MCF 10A (cell line): ENCODE measurements at places on chromosomes 7 and 10. TPM values are rescaled to one million over a fixed set of nuclear protein-coding genes. Genes with fewer than 3 reads are reported as not detected.

POU6F2 gene
- total RNA-seq, result 0.19 and 0.25 TPM in 2 replicates

DNA sequence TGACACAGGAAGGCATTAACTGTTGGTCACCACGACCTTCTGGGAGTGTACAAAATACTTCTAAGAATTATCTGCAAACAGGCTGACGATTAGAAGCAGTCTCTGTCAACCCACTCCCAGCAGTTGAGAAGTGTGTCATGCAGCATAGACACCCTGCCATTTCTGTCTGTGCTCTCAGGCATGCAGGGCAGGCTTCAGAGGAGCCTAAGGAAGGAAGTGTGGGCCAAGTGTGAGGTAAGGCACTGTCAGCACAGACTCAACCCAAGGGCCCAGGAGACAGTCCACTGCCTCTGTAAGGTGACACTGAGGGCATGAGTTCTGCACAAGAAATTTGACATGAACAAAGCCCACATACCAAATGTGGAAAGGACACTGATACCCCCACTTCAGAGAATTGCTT, 109.0 kb upstream of the VIPR2 start:
- DNase-seq, result no peak
- no peak overlapping the region for H3K27ac ChIP-seq
- peaks cover 82% of the 10 kb centered on the region for H3K27me3 ChIP-seq
- no peaks in the 10 kb centered on the region for H3K36me3 ChIP-seq
- no peak overlapping the region for H3K4me3 ChIP-seq

GRCh38 chr10:7484456-7485243, 73.8 kb upstream of the SFMBT2 start:
- peaks cover 15% of the 10 kb centered on the region for H3K4me1 ChIP-seq
- H3K36me3 ChIP-seq, result no peaks in the 10 kb centered on the region
- H3K4me3 ChIP-seq, result no peak overlapping the region
- no peak for DNase-seq
- H3K27me3 ChIP-seq, result no peaks in the 10 kb centered on the region

ADAM12 gene
- total RNA-seq, result 2.2 and 3.1 TPM in 2 replicates

DNA sequence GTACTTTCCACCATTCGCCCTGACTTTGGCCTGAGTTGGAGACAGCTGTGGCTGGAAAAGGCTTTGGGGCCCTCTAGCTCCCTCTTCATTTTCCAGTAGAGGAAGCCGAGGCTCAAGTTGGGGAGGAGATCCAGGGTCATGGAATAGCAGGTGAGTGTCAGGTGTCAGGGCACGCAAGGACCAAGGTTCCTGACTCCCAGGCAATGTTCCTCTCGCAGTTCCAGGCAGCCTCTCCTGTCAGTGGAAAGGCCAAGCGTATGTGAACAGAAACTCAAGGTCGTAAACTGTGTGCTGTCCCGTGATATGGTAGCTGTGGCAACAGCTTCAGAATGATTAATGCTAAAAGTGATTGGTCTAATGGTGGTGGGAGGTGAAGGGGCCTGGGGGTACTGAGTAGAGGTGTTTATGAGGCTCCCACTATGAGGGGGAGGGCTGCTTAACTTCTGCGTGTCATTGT, 13.2 kb downstream of the ADAMTS14 start:
- DNase-seq, result no peak
- no peak overlapping the region for H3K27ac ChIP-seq
- H3K4me3 ChIP-seq, result no peak overlapping the region
- H3K27me3 ChIP-seq, result no peaks in the 10 kb centered on the region
- no peaks in the 10 kb centered on the region for H3K4me1 ChIP-seq

- no peak overlapping the region for H3K27ac ChIP-seq
- no peaks in the 10 kb centered on the region for H3K36me3 ChIP-seq
- DNase-seq, result no peak
- H3K4me3 ChIP-seq, result no peak overlapping the region
- no peaks in the 10 kb centered on the region for H3K27me3 ChIP-seq
These were observed 97.5 kb upstream of the CCDC6 start for GRCh38 chr10:60003651-60004523.

GRCh38 chr7:126937171-126937570, 315.6 kb downstream of the GRM8 start:
- no peak overlapping the region for H3K4me3 ChIP-seq
- peaks cover 44% of the 10 kb centered on the region for H3K27me3 ChIP-seq
- H3K4me1 ChIP-seq, result peaks cover 5% of the 10 kb centered on the region
- peak; percentile 61 for DNase-seq
- H3K36me3 ChIP-seq, result peaks cover 6% of the 10 kb centered on the region
- no peak overlapping the region for H3K27ac ChIP-seq

- peaks cover 47% of the 10 kb centered on the region for H3K4me1 ChIP-seq
- H3K4me3 ChIP-seq, result peak overlapping the region; percentile 56
- peak; percentile 33 for DNase-seq
- peak overlapping the region; percentile 95 for H3K27ac ChIP-seq
These were observed 36.1 kb downstream of the DNAJB12 start for GRCh38 chr10:72318418-72319262.

TMEM184A gene
- total RNA-seq, result 9.0 and 14.2 TPM in 2 replicates

- DNase-seq, result peak; percentile 12
- H3K27ac ChIP-seq, result peak overlapping the region; percentile 27
- peaks cover 17% of the 10 kb centered on the region for H3K4me1 ChIP-seq
- H3K27me3 ChIP-seq, result no peaks in the 10 kb centered on the region
- no peak overlapping the region for H3K4me3 ChIP-seq
These were observed 24.6 kb downstream of the SLK start for GRCh38 chr10:103991393-103992128.

ANKMY2 gene
- 14.3 and 15.3 TPM in 2 replicates for total RNA-seq

C10orf62 gene
- 0.26 TPM in 1 of 2 replicates, not detected in the other for total RNA-seq

GRCh38 chr7:127946111-127946510, 85.1 kb downstream of the LRRC4 start:
- no peaks in the 10 kb centered on the region for H3K27me3 ChIP-seq
- H3K4me1 ChIP-seq, result no peaks in the 10 kb centered on the region
- no peak for DNase-seq
- H3K4me3 ChIP-seq, result no peak overlapping the region

- H3K4me1 ChIP-seq, result no peaks in the 10 kb centered on the region
- H3K27me3 ChIP-seq, result no peaks in the 10 kb centered on the region
- no peak overlapping the region for H3K4me3 ChIP-seq
- peak; percentile 53 for DNase-seq
These were observed 185.4 kb downstream of the CYP26A1 start for GRCh38 chr10:93259126-93259525.

NXPH1 gene
- not detected in 2 replicates for total RNA-seq

GRCh38 chr7:26343320-26343832, 51.7 kb downstream of the SNX10 start:
- no peak overlapping the region for H3K4me3 ChIP-seq
- no peak overlapping the region for H3K27ac ChIP-seq
- DNase-seq, result no peak
- H3K4me1 ChIP-seq, result peaks cover 10% of the 10 kb centered on the region
- no peaks in the 10 kb centered on the region for H3K36me3 ChIP-seq

DNA sequence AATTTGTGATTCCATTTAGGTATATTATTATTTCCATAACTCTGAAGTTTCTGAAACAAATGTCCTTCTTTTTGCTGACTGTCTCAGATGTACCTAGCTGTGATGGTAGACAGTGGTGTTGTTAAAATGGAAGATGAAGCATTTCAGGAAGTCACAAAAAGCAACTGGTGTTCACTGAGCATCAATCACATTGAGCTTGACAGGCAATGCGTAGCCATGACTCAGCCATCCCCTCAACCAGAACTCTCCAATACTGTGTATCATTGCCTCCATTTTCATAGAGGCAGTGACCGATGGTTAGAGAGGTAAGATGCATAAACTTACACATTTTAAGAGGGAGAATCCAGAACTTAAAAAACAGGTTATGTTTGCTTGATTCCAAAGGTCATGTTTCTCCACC, 434.0 kb downstream of the INHBA start:
- no peak overlapping the region for H3K4me3 ChIP-seq
- no peak overlapping the region for H3K27ac ChIP-seq
- no peaks in the 10 kb centered on the region for H3K36me3 ChIP-seq
- no peaks in the 10 kb centered on the region for H3K27me3 ChIP-seq
- H3K4me1 ChIP-seq, result no peaks in the 10 kb centered on the region
- DNase-seq, result no peak

PNLIP gene
- not detected in 2 replicates for total RNA-seq

- H3K4me1 ChIP-seq, result no peaks in the 10 kb centered on the region
- H3K27ac ChIP-seq, result no peak overlapping the region
- no peak overlapping the region for H3K4me3 ChIP-seq
- H3K27me3 ChIP-seq, result no peaks in the 10 kb centered on the region
These were observed 97.3 kb downstream of the GRID1 start for GRCh38 chr10:86269332-86269731.

GRCh38 chr7:140249036-140249806, 72.4 kb upstream of the KDM7A start:
- no peaks in the 10 kb centered on the region for H3K27me3 ChIP-seq
- no peaks in the 10 kb centered on the region for H3K36me3 ChIP-seq
- no peak for DNase-seq
- no peak overlapping the region for H3K4me3 ChIP-seq

- H3K27ac ChIP-seq, result peak overlapping the region; percentile 49
- DNase-seq, result peak; percentile 20
- H3K4me1 ChIP-seq, result no peaks in the 10 kb centered on the region
- H3K36me3 ChIP-seq, result no peaks in the 10 kb centered on the region
These were observed 51.6 kb upstream of the ARL4A start for GRCh38 chr7:12635830-12636229.

- H3K4me3 ChIP-seq, result no peak overlapping the region
- no peaks in the 10 kb centered on the region for H3K4me1 ChIP-seq
- H3K27me3 ChIP-seq, result peaks cover 40% of the 10 kb centered on the region
- H3K27ac ChIP-seq, result no peak overlapping the region
- no peaks in the 10 kb centered on the region for H3K36me3 ChIP-seq
These were observed 8.0 kb upstream of the CALHM1 start for GRCh38 chr10:103466734-103467133.

TRIM50 gene
- not detected in 2 replicates for total RNA-seq

- H3K36me3 ChIP-seq, result peaks cover 2% of the 10 kb centered on the region
- H3K27ac ChIP-seq, result no peak overlapping the region
- no peak overlapping the region for H3K4me3 ChIP-seq
- H3K4me1 ChIP-seq, result peaks cover 19% of the 10 kb centered on the region
- DNase-seq, result no peak
These were observed 44.8 kb upstream of the LOXL4 start for GRCh38 chr10:98312822-98313221.

GRM3 gene
- total RNA-seq, result not detected in 2 replicates

DNA sequence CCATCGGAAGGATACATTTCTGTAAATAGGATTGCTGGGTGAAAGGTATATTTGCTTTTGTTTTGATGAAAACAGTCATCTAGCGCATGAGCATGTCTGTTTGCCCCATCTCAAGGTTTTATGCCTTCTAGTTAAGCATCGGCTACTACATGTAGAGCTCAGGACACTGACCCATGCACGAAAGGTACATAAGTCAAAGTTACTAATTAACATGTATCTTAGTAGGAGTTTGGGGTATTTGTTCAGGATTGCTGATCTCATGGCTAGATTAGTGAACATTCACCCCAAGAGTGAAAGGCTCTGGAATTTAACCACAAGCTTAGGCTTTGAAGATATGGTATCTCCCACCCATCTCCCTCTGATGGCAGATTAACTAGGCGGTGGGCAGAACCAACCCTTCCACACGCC, 91.5 kb downstream of the RBM20 start:
- no peaks in the 10 kb centered on the region for H3K36me3 ChIP-seq
- peaks cover 22% of the 10 kb centered on the region for H3K27me3 ChIP-seq
- H3K4me3 ChIP-seq, result no peak overlapping the region
- no peak overlapping the region for H3K27ac ChIP-seq

GRCh38 chr7:140902303-140902953, 22.3 kb downstream of the BRAF start:
- H3K36me3 ChIP-seq, result no peaks in the 10 kb centered on the region
- DNase-seq, result no peak
- H3K27me3 ChIP-seq, result no peaks in the 10 kb centered on the region
- no peaks in the 10 kb centered on the region for H3K4me1 ChIP-seq

GRCh38 chr7:73838642-73839041, 3.7 kb downstream of the METTL27 start:
- H3K36me3 ChIP-seq, result no peaks in the 10 kb centered on the region
- no peak overlapping the region for H3K4me3 ChIP-seq
- peaks cover 12% of the 10 kb centered on the region for H3K4me1 ChIP-seq
- DNase-seq, result peak; percentile 86

- no peak overlapping the region for H3K4me3 ChIP-seq
- peak overlapping the region; percentile 88 for H3K27ac ChIP-seq
- H3K4me1 ChIP-seq, result peaks cover 19% of the 10 kb centered on the region
- H3K27me3 ChIP-seq, result no peaks in the 10 kb centered on the region
- no peaks in the 10 kb centered on the region for H3K36me3 ChIP-seq
These were observed 3.3 kb upstream of the DENND10 start for GRCh38 chr10:119100434-119101238.

DYNC1I1 gene
- not detected in 2 replicates for total RNA-seq

CTAGE8 gene
- 0.96 and 2.6 TPM in 2 replicates for total RNA-seq

DNA sequence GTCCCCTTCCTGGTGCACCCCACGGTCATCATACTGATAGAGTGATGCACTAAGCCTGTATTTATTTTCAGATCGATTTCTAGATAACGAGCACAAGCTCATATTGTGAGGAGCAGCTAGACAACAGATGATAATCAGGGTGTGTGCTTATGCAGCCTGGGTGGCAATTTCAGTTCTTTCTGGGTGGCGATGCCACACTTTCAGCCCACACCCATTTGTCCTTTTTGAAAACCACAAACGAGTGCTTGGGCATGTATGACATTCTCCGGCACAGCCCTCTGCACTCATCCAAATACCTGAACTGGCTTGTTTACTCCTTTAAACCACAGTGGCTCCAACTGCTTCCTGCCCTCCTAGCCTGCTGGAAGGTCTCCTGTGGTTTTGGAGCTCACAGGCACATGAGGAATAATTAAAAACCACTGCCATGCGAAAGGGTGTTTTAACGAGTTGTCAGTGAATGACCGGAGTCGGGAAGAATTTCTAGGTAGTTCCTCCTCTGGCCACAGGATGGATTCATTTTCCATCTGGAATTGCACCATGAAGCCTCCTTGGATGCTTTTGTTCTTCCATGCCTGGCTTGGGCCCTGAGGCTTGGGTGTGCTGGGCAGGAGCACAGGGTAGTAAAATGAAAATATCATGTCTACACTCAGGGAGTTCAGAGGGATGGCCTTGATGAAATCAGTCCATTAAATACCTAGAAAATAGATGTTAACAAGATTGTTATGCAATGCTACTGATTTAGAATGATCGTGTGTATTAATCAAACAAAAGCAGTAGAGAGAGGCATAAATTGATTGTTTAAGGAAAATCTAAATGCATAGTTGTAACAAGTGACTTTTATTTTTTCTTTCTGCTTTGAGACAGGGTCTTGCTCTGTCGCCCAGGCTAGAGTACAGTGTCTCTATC, 52.4 kb upstream of the ITGB1 start:
- DNase-seq, result peak; percentile 84
- peaks cover 33% of the 10 kb centered on the region for H3K4me1 ChIP-seq
- peak overlapping the region; percentile 56 for H3K4me3 ChIP-seq
- H3K27ac ChIP-seq, result peak overlapping the region; percentile 61
- no peaks in the 10 kb centered on the region for H3K27me3 ChIP-seq

ZNF804B gene
- not detected in 2 replicates for total RNA-seq

HOXA11 gene
- 0.29 and 0.84 TPM in 2 replicates for total RNA-seq

FAM25G gene
- not detected in 2 replicates for total RNA-seq

MSS51 gene
- 1.8 and 2.4 TPM in 2 replicates for total RNA-seq

- peaks cover 20% of the 10 kb centered on the region for H3K4me1 ChIP-seq
- H3K27me3 ChIP-seq, result no peaks in the 10 kb centered on the region
- peak overlapping the region; percentile 19 for H3K27ac ChIP-seq
- no peak for DNase-seq
These were observed 5.4 kb downstream of the PDIA4 start for GRCh38 chr7:149022756-149023360.

PAPSS2 gene
- 1.0 and 1.4 TPM in 2 replicates for total RNA-seq

- no peak for DNase-seq
- no peaks in the 10 kb centered on the region for H3K4me1 ChIP-seq
- H3K27ac ChIP-seq, result no peak overlapping the region
- H3K4me3 ChIP-seq, result no peak overlapping the region
These were observed 238.2 kb downstream of the DNAJB6 start for GRCh38 chr7:157574914-157575586.
